HCEC 1CT (cell line): ENCODE measurements at places on chromosomes 6 and 20.

DNA sequence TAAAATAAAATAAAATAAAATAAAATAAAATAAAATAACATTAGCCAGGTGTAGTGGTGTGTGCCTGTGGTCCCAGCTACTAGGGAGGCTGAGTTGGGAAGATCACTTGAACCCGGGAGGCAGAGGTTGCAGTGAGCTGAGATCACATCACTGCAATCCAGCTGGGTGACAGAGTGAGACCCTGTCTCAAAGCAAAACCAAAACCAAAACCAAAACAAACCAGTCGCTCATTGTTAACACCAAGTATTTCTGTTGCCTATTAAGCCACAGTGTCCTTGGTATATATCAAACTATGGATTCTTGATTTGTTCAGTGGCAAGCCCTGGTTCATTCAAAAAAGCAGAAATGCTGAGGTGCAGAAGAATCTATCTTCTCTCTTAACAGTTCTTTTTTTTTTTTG is 65.7 kb downstream of the PYGB start:
- DNase-seq, result no peak

GRCh38 chr6:141195251-141195832 is 937.4 kb upstream of the GJE1 start:
- no peak for DNase-seq

- DNase-seq, result no peak
Measured at GRCh38 chr6:36809941-36810803, 29.1 kb downstream of the CPNE5 start.

DNA sequence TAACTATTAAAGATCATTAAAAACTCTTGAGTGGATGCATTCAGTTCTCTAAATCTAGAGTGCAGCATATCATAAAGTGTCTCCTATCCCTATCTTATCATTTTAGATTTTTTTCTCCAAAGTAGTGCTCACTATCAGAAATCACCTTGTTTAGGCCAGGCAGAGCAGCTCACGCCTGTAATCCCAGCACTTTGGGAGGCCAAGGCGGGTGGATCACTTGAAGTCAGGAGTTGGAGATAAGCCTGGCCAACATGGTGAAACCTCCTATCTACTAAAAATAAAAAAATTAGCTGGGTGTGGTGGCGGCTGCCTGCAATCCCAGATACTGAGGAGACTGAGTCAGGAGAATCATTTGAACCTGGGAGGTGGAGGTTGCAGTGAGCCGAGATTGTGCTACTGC is 368.9 kb downstream of the PRKN start:
- DNase-seq, result no peak

DNA sequence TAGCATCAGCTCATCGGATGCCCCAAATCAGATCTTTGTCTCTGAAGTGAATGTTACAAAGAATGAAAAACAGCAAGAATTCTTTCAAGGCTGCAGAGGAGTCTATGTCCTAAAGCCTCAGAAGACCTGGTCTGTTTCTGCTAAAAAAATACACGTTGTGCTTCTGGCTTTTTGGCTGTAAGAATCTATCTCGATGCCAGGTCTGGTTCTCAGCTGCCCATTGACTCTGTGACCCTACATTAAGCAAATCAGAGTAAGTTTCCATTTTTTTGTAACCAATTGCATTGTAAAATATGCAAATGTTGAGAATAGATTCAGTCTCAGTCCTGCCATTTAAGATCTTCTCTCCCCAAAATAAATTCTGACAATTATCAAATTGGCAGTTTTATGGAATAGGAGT is 705.4 kb downstream of the RFPL4B start:
- DNase-seq, result no peak

DNA sequence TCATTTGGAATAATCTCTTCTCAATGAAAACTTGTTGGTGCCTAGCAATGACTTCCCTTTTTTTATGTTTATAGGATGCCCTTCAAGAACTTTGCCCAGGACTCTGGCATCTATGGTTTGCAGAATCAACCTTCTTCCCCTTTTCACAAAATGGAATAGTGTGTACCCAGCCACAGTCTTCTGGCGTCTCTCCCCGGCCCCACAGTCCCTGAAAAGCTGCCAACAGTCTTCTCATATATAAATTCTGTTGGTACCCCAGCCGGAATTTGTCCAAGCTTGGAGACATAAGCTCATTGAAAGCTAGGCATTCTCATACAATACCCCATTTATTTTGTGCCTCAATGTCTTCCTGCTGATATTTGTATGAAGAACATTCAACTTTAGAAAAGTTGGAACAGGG is 26.4 kb upstream of the MCM3 start:
- DNase-seq, result no peak

GRCh38 chr6:14317387-14317970 is 199.9 kb downstream of the CD83 start:
- no peak for DNase-seq

GRCh38 chr20:50913690-50914375 is 17.4 kb downstream of the ADNP start:
- DNase-seq, result peak; percentile 94

- peak; percentile 35 for DNase-seq
Measured at GRCh38 chr20:36202891-36203338, 33.4 kb upstream of the AAR2 start.

- no peak for DNase-seq
Measured at GRCh38 chr6:7513529-7513928, 27.9 kb upstream of the DSP start.

DNA sequence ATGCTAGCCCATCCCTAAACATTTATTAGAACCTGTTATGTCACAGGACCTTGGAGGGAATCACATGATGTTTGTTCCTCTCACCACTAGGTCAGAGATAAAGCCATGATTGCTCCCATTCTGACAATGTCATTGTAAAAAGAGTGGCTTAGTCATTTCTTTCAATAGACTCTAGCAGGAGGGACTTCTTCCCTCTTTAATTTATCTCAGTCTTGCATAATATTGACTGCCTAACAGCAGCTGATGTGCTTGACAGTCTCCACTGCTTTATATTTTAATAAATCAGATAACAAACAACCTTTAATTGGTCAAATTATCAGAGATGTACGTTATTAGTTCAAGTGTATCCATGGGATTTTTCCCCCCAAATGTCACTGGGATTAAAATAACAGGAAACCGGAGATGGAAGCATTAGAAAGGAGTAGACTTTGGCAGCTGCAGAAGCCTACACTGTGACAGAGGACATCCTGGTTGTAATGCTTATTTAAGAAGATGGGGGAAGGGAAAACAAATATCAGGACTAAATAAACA is 39.6 kb downstream of the LAMA4 start:
- no peak for DNase-seq

DNA sequence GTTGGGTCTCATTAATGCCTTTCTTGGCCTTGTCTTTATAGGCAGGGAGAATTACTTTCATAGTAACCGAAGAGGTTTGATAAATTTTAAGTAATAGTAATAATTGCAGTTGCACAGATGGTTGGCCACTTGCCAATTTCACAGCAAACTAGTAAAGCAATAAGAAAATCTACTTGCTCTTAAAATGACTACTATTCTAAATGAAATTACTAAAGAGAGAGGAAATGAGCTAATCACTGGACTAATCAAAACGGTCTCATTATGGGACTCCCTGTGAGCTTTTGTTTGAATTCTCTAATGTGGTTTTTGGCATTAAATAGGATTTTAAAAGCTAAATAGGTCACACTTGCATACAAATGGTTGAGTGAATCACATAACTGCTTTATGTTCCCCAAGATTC is 227.4 kb upstream of the PLN start:
- DNase-seq, result no peak

DNA sequence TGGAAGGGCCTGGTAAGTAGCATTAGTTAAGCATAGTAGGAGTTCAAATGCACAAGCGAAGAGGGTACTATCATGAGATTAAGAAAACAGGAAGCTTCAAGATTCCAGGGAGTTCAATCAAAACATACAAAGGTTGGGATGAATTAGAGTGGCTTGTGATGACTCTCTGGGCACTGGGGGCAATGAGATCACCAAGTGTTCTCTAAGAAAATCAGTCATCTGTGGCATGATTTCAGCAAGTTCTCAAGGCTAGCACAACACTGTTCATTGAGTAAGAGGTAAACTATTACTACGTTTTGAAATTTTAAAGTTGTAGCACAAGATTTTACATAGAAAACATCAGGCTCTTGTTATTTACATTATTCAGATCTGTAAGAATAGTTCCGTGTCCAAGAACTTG is 139.7 kb upstream of the FLRT3 start:
- peak; percentile 87 for DNase-seq

DNA sequence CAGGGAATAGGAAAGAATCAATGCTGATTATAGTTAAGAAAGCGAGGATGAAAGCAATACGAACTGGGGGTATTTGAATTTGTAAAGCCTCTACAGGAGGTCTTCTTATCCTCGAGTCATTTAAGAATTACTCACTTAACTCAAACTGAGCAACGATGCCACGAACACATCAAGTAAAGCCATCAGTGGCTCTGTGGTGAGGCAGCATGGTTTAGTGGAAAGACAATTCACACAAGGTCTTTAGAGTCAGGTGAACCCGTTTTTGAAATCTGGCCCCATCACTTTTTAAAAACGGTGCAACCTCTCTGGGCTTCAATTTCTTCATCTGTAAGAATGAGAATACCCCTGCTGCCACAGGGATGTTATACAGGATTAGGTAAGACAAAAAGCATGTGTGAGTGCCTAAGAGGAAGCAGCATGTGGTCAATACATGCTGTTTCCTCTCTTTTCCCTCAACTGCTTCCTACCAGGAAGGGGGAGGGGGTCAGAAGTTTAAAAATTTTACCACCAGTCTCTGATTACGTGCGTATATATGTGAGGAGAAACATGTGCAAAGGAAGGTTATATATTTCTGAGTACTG is 162.0 kb downstream of the BTBD9 start:
- DNase-seq, result no peak

DNA sequence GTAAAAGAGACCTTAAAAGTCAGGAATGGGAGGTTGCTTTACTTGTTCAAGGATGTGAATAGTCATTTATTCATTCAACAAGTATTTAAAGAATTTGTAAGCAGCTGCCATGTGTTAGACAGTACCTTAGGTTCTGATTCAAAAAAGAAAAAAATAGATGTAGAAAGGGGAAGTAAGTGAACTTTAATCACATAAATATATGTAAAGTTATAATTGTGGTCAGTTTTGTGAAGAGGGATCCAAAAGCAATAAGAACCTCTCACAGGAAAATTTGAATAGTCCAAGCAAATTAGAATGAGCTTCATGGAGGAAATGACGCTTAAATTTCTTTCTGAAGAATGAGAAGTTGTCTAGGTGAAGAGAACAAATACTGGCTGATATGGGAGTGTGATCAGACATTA is 596.1 kb upstream of the CITED2 start:
- peak; percentile 87 for DNase-seq

DNA sequence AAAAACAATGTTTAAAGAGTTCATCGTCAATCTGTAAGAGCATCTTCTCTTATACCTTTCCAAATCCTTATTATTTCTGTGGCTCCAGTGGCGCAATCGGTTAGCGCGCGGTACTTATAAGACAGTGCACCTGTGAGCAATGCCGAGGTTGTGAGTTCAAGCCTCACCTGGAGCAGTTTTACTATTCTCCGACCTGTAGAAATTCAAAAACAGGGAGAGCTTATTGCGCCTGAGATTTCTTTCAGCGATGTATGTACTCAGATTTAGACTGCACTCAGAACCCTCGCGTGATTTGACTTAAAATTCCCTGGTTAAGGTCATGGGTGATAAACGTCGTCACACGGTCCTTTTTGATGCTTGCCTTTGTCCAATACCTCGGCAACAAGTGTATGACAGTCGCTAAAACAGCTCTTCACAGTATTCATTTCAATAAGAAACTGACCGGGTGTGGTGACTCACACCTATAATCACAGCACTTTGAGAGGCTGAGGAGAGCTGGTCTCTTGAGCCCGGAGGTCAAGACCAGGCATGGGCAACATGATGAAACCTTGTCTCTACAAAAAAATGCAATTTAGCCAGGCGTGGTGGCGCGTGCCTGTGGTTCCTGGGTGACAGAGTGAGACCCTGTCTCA is 11.9 kb downstream of the GPX5 start:
- no peak for DNase-seq

DNA sequence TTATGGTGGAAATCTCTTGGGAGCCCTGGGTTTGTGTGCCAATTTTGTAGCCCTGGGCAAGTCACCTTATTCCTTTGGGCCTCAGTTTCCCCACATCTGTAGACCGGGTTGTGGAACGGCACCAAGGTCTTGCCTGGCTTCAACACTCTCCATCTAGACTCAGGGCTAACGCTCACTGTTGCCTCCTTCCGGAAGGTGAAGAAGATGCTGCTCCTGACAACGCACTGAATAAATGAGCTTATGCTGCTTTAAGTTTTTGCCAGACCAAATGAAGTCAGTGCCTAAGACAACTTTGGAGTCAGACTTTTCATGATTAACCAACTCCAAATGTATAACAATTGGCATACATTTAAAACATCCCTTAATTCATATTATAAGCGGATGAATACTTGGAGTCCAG is 53.1 kb downstream of the PSMG4 start:
- no peak for DNase-seq

- no peak for DNase-seq
Measured at GRCh38 chr20:25288291-25289181, 40.7 kb downstream of the PYGB start.

DNA sequence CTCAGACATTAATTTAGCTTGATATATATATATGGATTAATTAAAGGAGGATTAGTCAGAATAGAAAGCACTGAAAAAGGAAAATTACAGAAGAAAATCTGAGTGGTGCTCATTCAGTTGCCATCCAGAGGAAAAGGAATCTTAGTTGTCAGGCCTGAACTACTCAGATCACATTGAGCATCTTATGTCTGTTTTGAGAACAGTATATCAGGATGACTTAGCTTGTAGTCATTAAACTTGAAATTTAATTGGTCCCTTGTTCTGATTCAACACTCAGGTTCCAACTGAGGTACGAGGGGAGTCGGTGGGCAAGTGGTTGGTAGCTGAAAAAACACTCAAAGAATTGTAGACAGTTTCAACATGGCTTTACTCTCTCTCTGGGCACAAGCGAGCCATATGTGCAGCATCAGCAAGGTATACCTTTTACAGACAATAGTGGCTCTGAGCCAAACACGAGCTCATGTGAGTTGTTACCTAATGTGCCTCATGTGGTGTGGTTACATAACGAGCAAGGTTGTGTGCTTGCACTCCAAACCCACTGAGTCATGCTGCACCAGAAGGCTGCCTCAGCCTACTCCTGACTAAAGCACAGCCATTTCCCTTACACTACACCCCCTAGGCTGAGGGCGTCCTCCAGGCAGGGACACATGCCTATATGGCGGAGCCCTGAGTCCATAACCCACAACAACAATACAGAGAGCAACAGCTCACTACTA is 73.0 kb upstream of the HMGN3 start:
- peak; percentile 7 for DNase-seq

GRCh38 chr6:144481527-144481926 is 196.4 kb downstream of the UTRN start:
- DNase-seq, result no peak
